OCI-LY7 (cell line): ENCODE measurements at places on chromosomes 11 and 22. TPM values are rescaled to one million over a fixed set of nuclear protein-coding genes. Genes with fewer than 3 reads are reported as not detected.

Gene SLC17A6
- not detected in 2 replicates for total RNA-seq

Gene BIRC3
- total RNA-seq, result 66.9 and 69.2 TPM in 2 replicates

Gene CCDC15
- 9.6 and 11.7 TPM in 2 replicates for total RNA-seq

Gene GRIA4
- total RNA-seq, result not detected in 2 replicates

Gene MCM5
- total RNA-seq, result 360 TPM in 2 replicates

Gene CDHR5
- not detected in 2 replicates for total RNA-seq

Gene MUC6
- total RNA-seq, result not detected in 2 replicates

Gene FGF3
- not detected in 2 replicates for total RNA-seq

Gene ZDHHC24
- 33.3 and 35.1 TPM in 2 replicates for total RNA-seq

Gene GDPD4
- not detected in 2 replicates for total RNA-seq

Gene CYP2D6
- 4.1 and 4.5 TPM in 2 replicates for total RNA-seq

Gene SLC5A4
- not detected in 2 replicates for total RNA-seq

Gene OR8D1
- total RNA-seq, result not detected in 2 replicates

Gene MAJIN
- total RNA-seq, result not detected in 2 replicates

Gene APOL4
- not detected in 2 replicates for total RNA-seq

Gene BAIAP2L2
- total RNA-seq, result 1.9 and 2.4 TPM in 2 replicates

Gene OOSP3
- total RNA-seq, result not detected in 2 replicates
